ENCODE measurements at places on chromosomes 12 and 14.

- no peak for DNase-seq
Observed at GRCh38 chr12:22631863-22632463, 7.0 kb downstream of the ETNK1 start.

GRCh38 chr14:71783088-71783487, 149.1 kb upstream of the RGS6 start:
- no peak for DNase-seq

DNA sequence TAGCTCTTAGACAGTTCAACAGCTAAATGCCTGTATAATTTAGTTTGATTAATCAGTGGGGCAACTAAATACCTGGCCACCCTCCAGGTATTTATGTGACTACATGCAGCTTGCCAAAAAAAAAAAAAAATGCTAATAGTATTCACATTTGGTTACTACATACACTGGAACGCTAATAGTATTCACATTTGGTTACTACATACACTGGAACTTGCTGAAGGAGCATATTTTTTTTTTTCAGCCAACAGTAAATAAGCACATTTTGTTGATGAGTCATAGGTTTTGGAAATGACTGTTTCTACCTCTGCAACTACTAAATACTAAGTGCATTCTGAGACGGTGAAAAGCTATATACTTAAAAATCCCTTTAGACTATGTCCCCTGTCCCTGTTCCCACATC, 1172.3 kb downstream of the LRFN5 start:
- DNase-seq: peak; percentile 4

DNA sequence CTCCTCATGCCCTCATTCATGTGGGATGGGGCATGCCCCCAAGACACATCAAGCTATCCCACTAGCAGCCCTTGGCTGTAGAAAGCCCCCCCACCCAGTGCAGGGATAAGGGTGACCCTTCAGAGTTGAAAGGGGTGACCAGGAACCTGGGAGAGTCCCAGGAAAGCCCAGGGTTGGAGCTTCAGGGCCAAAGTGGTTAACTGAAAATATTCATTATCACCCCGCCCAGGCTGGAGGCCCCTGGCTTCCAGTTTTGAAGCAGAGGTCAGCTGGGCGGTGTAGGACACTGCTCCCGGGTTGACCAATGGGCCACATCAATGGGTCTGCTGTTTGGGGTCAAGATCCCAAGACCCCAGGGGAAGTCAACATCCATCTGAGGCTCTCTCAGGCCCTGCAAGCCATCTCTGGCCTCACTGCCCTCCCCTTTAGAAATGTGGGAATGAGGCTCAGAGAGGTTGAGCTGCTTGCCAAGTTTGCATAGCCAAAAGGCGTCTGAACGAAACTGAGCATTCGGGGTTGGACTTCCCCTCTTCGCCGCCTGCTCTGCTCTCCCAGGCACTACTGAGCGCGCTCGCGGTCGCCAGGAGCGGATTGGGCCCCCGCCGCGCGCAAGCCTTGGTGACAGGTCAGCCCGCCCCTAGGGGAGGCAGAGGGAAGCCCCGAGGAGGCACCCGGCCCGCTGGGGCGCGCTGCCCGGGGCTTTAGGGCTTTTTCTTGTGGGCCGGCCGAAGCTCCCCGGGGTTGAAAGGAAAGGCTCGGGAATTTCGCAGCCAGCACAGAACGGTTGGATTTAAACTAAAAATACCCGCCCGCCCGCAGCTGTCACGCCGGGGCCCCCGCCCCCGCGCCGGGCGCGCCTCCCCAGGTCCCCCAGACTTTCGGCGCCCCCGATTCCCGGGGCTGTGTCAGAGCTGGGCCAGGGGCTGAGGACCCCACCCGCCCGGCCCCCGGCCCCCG, 576 bp downstream of the SYNE3 start:
- DNase-seq: no peak

- peak; percentile 88 for DNase-seq
Observed at GRCh38 chr12:112303004-112303403, 79.2 kb downstream of the HECTD4 start.

DNA sequence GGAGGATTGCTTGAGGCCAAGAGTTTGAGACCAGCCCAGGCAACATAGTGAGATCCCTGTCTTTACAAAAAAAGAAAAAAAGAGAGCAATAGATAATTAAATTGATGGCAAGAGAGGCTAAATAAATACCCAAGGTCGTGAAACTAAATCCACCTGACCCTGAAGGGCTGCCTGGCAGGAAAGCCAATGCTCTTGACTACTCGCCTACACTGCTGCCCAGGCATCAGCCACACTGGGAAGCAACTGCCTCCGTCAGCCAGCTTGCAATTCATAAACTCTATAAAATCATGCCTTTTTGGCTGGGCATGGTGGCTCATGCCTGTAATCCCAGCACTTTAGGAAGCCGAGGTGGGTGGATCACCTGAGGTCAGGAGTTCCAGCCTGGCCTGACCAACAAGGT, 31.7 kb upstream of the RASSF3 start:
- DNase-seq: no peak

- DNase-seq: no peak
Observed at GRCh38 chr12:105547786-105548185, 217.3 kb downstream of the C12orf75 start.

- DNase-seq: no peak
Observed at GRCh38 chr12:14169281-14169680, 187.9 kb upstream of the GRIN2B start.

DNA sequence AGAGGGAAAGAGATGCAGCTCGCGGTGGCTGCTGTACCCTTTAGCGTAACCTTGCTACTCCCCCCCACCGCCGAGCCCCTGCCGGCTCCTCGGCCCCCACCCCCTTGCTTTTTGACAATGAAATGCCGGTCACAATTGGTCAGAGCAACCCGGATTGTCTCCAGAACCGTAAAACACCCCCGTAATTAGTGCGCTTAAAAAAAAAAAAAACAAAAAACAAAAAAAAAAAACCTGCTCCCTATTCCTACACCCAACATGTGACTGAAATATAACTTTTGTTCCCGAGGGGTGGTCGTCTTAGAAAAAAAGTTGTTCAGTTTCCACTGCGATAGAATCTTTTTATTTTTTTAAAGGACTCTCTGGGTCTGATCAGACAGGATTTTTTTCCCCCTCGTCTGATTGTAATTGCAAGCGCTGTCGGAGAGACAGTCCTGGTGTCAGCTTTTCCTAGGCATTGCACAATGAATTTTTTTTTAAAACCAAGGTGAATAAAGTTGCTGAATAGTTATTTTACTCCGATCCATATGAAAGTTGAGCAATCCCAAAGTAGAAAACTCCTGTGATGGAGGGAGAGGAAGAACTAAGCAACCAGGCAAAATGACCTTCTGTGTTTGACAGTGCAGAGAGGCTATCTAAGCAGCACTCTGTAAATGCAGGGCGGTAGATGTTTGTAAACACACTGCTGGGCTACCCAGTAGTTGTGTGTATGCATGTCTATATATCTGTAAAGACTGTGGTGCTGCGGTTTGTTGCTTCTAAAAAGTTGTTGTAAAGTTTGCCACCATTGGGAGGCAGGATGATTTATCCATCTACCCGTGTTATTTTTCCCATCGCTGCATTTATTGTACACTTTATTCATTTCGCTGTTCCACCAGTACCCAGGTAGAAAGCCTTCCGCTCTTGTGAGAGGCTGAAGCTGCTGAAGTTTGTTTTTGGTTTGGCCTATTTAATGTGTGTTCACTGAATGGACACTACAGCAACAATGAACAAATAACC, 1.1 kb downstream of the ETV6 start:
- DNase-seq: no peak

DNA sequence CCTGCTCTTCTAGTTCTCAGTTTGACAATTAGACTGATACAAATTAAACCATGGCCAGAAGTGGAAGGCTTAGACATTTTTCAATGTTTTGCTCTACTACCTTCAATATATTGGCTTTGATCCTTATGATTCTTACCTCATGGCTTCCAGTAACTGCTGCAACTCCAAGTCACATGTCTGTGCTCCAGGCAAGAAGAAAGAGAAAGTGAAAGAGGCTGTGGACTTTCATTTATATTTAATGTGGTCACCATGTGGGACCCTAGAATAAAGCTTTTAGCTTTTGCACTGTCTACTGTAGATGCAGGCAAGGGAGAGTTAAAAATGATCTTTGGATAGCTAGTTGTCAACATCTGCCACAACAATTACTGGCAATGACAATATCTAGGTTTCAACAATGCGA, 214.3 kb upstream of the PDE3A start:
- no peak for DNase-seq

- DNase-seq: no peak
Observed at GRCh38 chr12:9331218-9331626, 123.0 kb upstream of the PZP start.

Data from A172 (cell line).